ENCODE measurements at places on chromosomes 2 and 18. TPM values are rescaled to one million over a fixed set of nuclear protein-coding genes. Genes with fewer than 3 reads are reported as not detected.

CENPA gene
- total RNA-seq = 43.6 TPM

XRCC5 gene
- 275 TPM for total RNA-seq

MAL gene
- total RNA-seq = 171 TPM

FEV gene
- total RNA-seq = not detected

UGT1A3 gene
- 67.1 TPM for total RNA-seq

GNAL gene
- total RNA-seq = 3.3 TPM

ZNF142 gene
- 23.7 TPM for total RNA-seq

LBX2 gene
- 0.76 TPM for total RNA-seq

DNAH6 gene
- total RNA-seq = not detected

CCDC138 gene
- total RNA-seq = 10.1 TPM

ARHGAP28 gene
- total RNA-seq = not detected

STEAP3 gene
- 26.3 TPM for total RNA-seq

TACR1 gene
- total RNA-seq = not detected

FBLN7 gene
- 0.70 TPM for total RNA-seq

ZNF2 gene
- 4.9 TPM for total RNA-seq

VWC2L gene
- not detected for total RNA-seq
